ENCODE measurements at places on chromosomes 5 and 9.

DNA sequence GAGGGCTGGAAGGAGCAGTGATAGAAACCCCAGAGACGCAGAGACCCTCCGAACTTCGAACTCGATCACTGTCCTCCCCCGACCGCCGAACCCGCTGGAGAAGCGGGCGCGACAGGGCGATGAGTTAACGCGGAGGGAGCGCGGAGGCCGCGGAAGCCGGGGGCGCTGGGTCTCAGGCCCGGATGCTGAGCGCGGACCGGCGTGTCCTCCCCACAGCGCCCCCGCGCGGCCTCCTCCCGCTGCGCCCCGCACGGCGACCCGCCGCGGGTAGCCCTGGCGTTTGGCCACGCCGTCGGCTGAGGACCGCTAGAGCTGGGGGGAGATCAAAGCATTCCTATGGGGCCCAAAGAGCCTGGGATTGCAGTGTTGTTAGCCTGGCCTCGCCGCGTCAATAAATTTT is 7.7 kb upstream of the DMRT2 start:
- no peak for DNase-seq

DNA sequence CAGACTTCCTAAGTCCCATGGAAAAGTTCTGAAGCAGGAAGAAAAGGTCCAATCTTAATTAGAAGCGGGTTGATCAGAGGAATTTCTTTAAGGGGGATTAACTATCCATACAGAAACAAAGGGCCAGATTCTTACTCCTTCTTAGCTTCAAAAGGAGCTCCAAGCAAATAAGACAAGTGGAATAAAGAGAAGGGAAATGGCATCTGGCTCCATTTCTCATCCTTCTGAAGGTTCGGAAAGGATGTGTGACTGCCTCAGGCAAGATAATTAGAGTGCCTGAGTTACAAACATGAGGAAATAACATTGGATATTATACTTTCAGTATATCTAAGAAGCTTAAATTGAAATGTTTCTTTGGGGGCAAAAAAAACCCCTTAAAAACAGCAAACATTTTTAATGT is 88.1 kb upstream of the ADAMTS19 start:
- no peak for DNase-seq

DNA sequence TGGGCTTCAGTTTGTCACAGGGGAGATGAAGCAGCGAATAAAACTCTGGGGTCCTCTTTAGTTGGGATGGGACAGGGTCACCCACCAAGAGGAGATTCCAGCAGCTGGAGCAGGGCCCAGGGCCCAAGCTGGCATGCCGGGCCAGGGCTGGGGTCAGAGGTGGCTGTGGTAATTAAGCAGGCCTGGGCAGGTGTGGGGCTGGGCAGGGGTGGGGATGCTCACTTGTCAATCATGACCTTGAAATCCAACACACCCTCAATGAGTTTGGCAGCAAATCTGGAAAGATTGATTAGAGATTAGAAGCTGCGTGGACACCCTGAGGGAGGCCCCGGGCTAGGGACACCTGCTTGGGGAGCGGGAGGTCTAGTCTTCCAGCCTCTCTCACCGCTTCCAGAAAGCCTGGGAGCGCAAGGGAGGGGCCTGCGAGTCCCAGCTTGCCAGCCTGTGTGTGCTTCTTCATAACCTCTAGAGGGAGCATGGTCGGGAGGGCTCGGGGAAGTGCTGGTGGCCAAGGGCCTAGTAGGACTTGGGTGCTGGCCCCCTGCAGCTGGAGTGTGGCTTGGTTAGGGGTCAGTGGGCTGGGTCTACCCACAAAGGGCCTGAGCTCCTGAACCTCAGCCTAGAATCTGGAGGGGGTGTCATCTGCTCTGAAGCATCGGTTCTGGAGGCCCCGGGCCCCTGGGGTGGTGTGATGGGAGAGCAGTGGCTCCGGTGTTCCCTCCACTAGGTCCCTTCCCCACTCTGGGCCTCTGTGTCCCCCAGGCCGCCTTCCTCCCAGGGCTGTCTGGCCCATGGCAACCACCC is 7.6 kb downstream of the CRAT start:
- DNase-seq: no peak

- DNase-seq: no peak
Observed at GRCh38 chr9:102403514-102403913, 591.6 kb upstream of the CYLC2 start.

DNA sequence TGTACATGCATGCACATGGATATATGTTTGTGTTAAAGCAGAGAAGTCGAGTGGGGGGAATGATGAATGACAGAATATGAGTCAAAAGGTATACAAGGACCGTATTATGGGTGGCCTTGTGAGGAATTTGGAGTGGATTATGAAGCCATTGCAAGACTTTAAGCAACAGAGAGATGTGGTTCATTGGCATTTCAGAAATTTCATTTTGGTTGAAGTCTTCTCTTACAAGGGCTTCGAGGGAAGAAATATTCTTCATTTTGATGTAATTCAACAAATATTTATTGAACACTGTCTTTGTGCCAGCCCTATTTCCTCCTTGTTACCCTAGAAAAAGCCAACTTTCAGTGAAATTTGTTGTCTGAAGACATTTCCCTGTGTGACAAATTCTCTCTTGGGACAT is 83.9 kb upstream of the SLCO6A1 start:
- no peak for DNase-seq
